ENCODE measurements at places on chromosomes 12 and 14.
A peak's percentile ranks its signal among the peaks of the same experiment; 100 is the strongest.

GRCh38 chr12:112466011-112466422 is 47.3 kb downstream of the PTPN11 start:
- no peak for DNase-seq

GRCh38 chr12:95637471-95638155 is 86.3 kb upstream of the USP44 start:
- DNase-seq: no peak

GRCh38 chr12:80838708-80839107 is 99.0 kb downstream of the LIN7A start:
- DNase-seq: no peak

DNA sequence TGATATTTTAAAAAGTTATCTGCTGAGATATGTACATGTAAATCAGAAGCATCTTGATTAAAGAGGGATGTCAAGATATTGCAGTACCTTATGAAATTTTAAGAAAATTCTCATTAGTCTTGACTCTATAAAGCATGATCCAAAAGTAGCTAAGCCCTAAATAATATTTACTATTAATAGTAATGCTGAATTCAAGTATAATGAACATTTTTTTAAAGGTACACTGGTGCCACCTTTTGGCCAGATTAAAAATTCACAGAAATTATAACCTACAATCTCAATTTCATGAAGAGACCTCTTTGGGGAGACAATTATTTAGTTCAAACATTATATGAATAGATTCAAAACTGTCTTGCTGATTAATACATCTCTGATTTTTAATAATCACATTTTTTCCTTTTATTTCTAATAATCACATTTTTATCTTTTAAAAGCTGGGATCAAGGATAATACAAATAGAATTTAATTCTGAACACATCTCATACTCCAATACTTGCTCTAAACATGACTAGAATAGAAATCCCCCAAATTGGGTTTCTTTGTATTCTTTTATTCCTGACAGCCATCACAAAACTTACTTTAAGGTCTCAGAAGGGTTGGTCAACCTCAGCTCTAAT is 13.4 kb downstream of the AKAP5 start:
- no peak for DNase-seq

DNA sequence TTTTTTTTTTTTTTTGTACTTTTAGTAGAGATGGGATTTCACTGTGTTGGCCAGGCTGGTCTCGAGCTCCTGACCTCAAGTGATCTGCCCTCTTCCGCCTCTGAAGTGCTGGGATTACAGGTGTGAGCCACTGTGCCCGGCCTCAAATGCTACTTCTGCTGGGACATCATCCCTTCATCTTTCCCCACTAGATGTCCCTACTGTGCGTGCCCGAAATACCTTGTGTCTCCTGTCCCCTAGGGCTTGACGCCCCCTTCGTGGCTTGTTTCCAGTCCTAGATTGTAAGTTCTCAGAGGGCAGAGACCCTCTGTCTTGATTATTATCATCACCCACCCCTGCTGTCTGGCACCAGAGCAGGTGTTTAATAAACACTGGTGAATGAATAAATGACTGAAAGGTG is 14.9 kb downstream of the CCDC63 start:
- DNase-seq: no peak

DNA sequence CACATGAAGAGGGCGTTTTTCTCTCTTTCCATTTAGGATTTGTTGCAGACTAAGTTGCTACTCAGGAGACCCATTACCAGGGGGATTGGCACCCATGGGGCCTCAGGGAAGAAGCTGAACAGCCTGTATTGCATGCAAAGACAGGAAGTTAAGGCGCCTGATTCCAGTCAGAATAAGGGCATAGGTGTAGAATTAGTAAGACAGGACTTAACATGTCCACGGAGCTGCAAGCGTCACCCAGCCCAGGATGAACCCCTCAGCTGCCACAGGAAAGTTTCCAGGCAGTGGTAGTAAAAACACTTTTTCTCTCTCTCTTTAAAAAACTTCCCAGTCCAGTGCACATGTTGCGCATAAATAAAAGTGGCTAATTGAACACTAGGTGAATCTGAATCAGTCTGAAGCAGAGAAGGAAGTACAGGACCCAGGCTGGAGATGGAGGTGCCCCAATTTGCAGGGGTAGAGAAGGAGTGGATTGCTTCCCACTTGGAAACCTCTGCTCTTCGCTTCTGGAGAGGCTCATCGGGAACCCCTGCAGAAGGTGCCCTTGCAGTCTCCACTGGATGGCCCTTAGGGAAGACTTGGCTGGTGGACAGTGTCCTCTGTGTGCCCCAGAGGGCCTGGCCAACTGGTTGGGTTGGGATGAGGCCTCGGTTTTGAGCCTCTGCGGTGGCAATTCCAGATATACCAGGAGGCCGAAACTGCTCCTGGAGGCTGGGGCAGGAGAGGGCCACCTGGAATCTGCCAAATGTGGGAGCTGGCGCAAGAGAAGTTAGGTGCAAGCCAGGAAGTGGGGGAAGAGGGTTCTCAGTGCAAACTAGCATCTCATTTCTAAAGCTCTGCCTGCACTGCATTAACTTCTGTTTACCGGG is 10.7 kb upstream of the TBX3 start:
- DNase-seq: no peak

DNA sequence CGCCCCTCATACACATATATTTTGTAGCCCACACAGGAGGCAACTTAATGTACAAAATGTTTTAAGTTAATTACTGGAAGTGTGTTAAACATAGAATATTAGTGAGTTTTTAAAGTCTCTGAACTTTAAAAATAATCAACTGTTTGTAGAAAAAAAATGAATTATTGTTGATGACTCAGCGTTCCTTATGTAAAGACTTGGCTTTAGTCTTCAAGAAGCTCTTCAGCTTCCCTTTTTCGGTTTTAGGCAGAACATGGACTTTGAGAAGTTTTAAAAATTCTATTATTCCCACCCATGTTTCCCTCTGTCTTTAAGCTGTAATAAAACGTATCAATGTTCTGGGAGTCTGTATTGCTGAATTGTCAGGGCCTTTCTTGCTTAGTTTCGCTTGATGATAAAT is 269.5 kb downstream of the FBXL14 start:
- DNase-seq: no peak

DNA sequence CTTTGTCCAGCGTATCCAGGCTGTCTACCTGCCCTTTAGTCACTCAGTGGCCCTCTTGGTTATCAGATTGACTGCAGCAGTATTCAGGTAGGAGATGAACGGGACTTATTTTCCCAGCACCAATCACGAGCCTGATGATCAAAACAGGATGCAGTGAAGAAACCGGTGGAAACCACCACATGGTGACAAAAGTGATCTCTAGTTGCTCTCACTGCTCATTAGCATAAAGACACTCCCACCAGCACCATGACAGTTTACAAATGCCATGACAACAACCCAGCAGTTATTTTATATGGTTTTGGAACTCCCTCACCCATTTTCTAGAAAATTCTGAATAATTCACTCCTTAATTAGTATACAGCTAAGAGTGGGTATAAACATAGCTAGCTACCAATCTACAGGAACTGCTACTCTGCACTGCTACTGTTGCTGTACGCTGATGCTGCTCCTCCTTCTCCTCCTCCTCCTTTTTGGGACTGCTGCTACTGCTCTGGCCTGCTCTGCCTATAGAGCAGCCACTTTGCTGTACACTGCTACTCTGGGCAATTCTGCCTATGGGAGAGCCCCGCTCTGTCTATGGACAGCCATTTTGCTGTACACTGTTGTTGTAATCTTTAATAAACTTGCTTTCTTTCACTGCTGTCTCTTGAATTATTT is 142.5 kb upstream of the SSTR1 start:
- DNase-seq: no peak

GRCh38 chr14:38286452-38286851 is 30.6 kb upstream of the CLEC14A start:
- DNase-seq: no peak

- no peak for DNase-seq
Measured at GRCh38 chr14:35339761-35340406, 47.7 kb downstream of the PSMA6 start.

GRCh38 chr12:58496411-58497190 is 423.7 kb downstream of the LRIG3 start:
- no peak for DNase-seq

GRCh38 chr14:93059917-93060545 is 55.7 kb downstream of the ITPK1 start:
- DNase-seq: no peak

DNA sequence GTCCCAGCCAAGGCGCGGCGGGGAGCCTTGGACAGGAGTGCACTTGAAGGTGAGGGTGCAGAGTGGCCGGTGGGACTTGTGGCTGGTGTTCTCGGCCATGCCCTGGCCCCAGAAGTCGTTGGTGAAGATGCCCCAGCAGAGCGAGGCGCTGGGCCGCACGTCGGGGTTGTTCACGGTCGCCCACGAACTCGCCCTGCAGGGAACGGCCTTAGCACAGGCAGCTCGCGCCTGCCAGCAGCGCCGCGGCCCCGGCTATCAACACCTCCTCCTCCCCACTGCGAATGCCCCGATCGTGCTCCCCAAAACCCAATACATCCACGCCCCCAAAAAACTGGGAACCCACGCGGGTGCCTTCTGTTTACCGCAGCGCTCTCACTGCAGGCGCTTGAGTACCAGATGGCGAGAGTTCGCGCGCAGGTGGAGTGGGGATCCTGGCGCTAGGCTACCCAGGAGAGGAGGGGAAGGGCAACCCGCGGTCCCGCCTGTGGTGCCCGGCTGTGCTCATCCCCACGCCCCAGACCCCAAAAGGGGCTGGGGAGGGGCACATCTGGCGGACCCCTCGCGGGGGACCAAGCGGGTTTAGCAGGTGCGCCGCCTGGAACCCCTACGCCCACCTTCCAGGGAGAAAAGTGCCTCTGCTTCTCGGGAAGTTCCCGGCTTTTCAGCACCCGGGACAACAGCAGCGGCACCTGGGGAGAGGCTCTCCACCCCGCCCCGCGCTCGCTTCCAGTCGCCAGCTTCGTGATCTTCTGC is 386.3 kb upstream of the TMTC1 start:
- DNase-seq: no peak

- DNase-seq: no peak
Measured at GRCh38 chr12:52338241-52338960, 17.2 kb upstream of the KRT83 start.

DNA sequence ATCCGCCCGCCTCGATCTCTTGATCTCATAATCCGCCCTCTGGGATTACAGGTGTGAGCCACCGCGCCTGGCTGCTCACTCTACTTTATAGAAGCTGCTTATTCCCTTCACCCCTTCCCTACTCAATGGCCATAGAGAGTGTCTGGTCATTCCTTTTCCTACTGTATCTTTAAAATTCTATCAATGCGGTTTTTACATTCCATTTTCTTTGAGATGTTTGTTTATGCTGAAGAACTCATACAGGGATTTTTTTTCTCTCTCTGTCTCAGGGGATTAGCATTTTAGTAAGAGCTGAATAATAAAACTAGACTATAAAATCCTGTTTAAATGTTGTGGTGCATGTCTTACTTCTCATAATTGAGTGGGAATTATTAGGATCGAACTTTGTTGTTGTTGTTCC is 218.6 kb upstream of the FOXN3 start:
- no peak for DNase-seq

GRCh38 chr14:63933110-63933509 is 80.3 kb downstream of the SYNE2 start:
- no peak for DNase-seq

- no peak for DNase-seq
Measured at GRCh38 chr12:91396293-91396692, 213.7 kb upstream of the DCN start.

DNA sequence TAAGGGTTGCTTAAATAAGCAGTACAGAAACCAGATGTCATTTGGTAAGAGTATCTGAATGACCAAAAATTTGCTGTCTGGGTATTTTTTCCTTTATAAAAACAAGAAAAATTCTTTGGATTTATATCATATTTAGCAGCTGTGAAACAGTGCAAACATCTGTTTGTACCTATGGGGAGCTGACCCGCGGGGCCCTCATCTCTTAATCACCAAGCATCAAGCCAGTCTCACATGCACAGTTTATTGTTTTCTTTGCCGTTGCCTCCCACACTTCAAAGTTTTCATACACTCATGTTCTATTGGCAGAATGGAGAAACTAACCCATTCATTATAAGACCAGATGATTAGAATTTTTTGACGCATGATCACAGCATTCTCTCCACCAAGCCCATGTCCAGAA is 142.2 kb downstream of the BMP4 start:
- no peak for DNase-seq

- DNase-seq: no peak
Measured at GRCh38 chr12:8672381-8672780, 9.8 kb upstream of the MFAP5 start.

- no peak for DNase-seq
Measured at GRCh38 chr12:24138041-24138440, 188.6 kb upstream of the SOX5 start.

DNA sequence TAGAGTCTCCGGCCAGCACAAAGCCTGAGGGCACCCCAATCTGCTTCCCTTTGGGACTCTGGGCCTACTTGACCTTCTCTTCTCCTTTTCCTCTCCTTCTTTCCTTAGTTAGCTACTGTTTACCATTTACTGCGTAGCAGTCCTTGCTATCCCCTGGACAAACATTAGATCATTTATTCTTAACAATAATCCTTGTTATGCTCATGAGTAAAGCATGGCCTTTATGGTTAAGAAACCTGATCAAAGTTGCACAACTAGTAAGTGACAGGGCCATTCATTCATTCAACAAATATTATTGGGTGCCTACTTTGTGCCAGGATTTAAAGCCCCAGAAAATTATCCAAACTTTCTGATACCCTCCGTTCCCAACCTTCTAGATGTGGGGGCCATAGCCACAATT is 3.2 kb upstream of the HDAC7 start:
- no peak for DNase-seq

DNA sequence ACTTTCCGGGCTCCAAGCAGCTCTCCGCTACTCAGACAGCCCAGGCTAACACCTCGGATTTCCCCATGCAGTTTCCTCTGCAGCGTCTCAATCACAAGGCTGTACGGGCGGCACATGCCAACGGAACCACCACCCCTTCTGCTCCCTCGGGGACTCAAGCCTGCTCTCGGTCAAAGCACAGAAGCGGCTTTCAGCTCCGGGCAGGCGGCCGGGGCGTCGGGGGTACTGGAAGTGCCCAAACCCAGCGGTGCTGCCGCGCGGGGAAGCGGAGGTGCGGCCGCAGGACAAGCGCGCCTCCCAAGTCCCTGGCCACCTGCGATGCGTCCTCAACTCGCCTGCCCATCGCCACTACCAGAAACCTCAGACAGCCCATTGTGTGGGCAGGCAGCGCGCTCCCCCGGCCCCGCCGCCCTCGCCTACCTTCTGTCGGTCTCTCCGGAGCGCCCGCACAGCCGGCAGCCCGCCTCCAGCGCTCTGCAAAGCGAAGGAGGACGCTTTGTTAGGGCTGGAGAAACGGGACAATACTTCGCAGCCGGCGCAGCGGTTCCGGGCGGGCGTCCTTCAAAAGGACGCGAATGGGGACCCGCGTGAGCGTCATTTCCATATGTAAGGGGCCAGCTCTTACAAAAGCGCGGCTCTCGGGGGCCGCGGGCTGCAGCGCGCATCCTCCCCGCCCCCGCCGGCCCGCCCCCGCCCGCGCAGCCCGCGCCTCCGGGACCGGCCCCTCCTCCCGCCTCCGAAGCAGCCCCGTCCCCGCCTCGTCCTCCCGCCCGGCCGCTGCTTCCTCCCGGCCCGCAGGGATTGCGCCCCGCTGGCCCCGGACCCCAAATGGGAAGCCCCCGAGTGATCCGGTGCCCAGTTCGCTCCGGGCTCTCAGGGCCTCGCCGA is 674 bp downstream of the NIN start:
- DNase-seq: peak; percentile 52
